HL-60 (cell line): ENCODE measurements at places on chromosomes 1 and 21.

DNA sequence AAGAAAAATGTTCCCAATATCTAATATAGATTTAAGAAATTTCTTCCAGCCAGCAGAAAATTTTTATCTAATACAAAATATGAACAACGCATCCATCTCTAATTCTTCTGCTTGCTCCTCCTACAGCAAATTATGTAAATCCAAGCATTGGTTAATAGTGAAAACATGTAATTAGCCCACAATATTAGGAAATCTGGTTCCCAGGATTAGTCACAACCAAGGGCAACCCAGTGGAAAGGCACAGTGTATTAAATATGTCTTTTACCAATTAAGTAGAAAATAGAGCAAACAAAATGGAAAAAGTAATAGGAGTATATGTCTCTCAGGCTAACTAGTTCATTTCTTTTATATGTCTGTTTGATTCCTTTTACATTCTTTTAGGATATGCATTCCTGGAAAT lies 59.4 kb upstream of the IFI44L start:
- DNase-seq, result no peak

- no peak for DNase-seq
Measured at GRCh38 chr1:214686497-214686896, 83.5 kb downstream of the CENPF start.

GRCh38 chr1:159832309-159832708 lies 5.6 kb downstream of the SLAMF8 start:
- no peak for DNase-seq

DNA sequence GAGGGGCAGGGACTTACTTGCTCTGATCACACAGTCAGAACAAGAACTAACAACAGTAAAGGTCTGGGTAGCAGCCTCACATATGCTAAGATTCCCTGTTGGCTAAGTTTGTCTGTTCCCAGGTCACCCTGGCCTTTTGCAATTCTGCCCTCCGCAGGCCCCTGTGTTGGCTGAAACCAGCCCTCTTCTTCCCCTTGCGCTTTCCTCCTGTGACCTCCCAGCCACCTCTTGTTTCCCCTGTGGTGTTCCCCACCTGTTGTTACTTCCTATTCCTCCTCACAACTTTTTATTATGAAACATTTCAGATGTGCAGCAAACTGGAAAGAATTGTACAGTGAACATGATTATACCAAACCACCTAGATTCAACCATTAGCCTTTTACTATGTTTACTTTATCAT lies 23.4 kb downstream of the MAPKAPK2 start:
- peak; percentile 93 for DNase-seq

DNA sequence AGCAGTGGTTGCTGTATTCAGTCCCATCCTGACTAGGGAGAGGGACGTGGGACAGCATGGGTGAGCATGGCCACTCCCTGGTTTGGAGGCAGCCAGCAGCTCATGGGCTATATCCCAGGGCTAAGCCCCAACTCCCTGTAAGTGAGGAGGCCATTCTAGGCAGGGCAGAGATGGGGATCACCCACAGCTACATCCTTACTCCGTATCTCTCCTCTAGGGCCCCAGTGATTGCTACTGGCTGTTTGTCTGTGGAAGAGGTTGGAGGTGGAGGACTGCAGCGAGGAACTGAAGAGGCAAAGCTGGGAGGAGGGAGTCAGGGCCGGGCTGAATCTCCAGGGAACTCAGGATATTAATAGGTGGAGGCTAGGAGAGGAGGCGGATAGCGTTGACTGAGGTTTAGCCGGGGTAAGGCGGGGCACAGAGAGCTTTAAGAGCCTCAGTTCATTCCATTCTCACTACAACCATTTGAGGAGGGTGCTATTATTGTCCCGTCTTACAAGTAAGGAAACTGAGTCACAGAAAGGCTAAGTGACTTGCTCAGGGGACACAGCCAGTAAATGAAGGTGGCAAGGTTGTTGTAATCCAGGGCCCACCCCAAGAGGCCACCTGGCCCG lies 6.8 kb downstream of the OLIG2 start:
- no peak for DNase-seq

DNA sequence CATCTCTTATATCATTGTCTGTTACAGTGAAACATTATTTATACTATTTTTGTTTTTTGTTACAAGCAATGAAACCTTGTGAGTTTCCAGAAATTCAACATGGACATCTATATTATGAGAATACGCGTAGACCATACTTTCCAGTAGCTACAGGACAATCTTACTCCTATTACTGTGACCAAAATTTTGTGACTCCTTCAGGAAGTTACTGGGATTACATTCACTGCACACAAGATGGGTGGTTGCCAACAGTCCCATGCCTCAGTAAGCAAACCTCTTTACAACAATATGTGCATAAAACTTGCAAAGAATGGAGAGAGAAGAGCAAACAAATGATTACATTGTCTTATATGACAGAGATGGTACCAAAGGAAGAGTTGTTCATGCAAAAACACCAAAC lies 22.4 kb downstream of the CFHR4 start:
- DNase-seq, result no peak

GRCh38 chr1:30890502-30891226 lies 17.9 kb downstream of the SDC3 start:
- no peak for DNase-seq

- DNase-seq, result no peak
Measured at GRCh38 chr1:53468374-53468773, 9.2 kb downstream of the DMRTB1 start.

GRCh38 chr1:9558271-9558945 lies 19.1 kb downstream of the SLC25A33 start:
- no peak for DNase-seq

GRCh38 chr1:12059226-12059625 lies 3.9 kb upstream of the TNFRSF8 start:
- no peak for DNase-seq

GRCh38 chr1:212283741-212284140 lies 1.5 kb upstream of the PPP2R5A start:
- no peak for DNase-seq

DNA sequence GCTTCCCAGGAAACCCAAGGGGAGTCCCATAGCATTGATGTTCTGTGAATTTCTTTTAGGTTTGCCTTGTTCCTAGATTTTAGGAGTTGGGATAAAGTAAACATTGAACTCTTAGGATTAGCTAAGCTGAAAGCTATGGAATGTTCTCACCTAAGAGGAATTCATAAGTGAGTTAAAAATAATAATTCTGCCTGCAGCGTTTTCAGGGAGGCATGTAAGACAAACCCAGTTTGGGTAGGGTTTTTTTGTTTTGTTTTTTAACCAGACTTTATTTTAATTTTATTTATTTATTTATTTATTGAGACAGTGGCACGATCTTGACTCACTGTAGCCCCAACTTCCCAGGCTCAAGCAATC lies 28.9 kb upstream of the CD101 start:
- DNase-seq, result no peak

DNA sequence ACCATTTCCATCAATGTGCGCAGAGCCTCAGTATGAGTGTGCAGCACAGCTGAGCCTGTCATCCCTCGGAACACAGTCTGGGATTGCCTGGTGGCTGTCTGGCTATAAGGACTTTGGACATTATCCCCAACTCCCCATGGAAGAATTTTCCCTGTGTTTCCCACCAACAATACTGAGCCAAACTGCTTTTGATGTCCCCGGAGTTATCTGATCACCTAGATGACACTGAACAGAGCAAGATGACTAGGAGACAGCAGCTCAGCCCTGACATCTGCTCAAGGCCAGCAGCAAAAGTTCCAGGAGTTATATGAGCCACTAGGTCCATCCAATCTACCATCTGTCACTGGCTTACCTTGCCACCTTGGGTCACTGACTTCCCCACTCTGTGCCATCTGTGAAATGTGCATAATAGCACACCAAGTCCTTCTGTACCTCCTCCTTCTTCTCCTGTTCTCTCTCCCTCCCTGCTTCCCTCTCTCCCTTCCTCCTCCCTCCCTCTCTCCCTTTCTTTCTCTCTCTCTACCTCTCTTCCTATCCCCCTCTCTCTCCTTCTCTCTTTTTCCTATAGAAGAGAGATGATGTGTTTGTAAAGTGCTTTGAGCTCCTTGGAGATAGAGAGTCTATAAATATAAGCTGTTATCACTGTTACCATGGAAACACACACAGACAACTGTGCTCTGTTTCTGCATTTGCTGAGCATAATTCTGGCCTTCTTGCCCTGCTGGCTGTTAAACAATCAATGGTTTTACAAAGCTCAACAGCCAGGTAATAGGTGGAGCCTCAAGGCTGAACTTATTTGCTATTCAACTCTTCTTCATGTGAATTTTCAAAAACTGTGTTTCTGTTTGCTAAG lies 19.7 kb upstream of the ATP1B1 start:
- no peak for DNase-seq

DNA sequence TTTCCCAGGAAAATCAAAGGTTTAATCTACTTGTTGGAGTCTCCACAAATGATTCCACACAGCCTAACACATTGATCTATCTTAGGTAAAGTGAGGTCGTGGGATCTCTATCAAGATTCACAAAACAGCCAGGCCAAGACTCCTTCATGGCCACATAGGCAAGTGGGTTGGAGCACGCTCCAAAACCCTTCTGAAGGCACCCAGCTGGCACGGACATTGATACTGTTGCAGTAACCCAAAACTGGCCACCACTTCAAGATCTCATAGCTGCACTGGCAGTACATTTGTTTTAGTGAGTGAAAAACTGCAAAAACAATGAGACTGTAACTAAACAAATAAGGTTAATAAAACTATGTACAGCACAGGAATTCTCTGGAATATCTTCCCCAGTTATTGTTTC lies 61.9 kb downstream of the COLGALT2 start:
- DNase-seq, result no peak

- no peak for DNase-seq
Measured at GRCh38 chr1:27884006-27884954, 11.9 kb downstream of the THEMIS2 start.

DNA sequence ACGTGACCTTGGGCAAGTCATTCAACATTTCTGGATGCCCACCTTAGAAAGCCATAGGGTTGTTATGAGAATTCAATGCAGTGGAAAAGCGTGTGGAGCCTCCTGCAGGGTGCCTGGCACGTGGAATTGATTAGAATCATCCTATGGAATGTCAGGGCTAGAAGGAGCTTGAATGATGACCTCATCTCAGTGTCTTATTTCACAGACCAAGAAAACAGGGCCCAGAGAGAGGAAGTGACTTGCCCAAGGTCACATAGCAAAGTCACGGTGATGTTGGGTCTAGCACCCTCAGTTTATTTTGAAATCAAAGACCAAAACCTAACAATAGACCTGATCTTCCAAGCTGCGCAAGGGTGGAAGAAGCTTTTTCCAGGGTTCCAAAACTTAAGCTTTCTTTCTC lies 6.0 kb downstream of the TRABD2B start:
- no peak for DNase-seq

DNA sequence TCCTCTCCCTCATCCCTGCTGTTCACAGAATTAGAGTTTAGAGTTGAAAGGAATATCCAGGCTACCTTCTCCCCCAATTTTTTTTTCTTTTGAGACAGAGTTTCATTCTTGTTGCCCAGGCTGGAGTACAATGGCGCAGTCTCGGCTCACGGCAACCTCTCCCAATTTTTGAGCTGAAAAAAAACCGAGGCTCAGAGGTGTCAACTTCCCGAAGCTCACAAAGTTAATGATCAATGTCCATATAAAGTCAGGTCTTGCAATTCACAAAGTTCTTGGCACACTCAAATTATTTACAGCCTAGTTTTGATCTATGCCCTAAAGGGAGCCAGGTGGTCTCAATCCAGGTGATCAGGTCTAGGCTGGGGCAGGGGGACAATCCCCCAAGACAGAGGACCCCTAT lies 797 bp upstream of the LEFTY1 start:
- DNase-seq, result no peak

DNA sequence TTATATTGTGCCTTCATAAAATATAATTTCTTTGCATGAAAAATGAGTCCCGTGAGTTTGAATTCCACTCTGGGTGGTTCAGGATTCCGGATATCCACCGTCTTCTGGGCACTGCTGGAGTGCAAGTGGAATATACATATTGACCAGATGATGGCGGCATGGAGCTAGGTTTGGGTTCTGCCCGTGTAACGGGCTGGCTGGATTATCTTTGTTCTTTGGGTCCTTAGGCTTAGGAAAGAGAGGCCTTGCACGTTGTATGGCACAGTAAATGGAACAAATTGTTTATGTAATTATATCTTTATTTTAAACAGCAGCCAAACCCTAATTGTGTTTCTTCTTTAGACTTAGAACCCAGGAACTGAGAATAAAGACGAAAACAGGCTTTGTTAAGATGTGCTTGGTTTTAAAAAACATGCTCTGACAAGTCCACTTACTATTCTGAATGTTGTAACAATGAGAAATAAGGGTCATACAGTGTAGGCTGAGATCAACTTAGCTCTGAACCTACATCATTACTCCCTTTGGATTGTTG lies 13.5 kb upstream of the ACBD6 start:
- peak; percentile 60 for DNase-seq

- no peak for DNase-seq
Measured at GRCh38 chr1:16976966-16977365, 3.5 kb downstream of the MFAP2 start.

DNA sequence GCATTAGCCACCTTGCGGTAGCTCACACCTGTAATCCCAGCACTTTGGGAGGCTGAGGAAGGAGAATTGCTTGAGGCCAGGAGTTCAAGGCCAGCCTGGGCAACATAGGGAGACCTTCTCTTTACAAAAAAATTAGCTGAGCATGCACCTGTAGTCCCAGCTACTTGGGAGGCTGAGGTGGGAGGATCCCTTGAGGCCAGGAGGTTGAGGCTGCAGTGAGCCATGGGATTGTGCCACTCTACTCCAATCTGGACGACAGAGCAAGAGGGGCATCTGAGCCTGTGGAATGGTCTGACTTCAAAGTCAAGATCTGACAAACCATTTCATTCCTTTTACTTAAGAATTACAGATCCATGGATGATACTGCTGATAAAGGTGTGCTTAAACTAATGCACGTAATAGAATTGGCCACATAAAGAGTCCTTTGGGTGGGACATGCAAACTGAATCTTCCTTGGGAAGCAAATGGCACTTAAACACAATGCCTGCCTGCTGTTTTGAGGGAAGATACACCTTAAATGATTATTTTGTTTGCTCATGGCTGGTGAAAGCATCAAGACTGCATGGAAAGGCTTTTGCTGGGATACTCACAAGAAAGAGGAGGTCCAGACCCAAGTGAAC lies 2.5 kb upstream of the TMEM201 start:
- no peak for DNase-seq

GRCh38 chr1:219732814-219733491 lies 120.0 kb upstream of the ZC3H11B start:
- DNase-seq, result no peak

- no peak for DNase-seq
Measured at GRCh38 chr1:206899717-206900116, 2.5 kb downstream of the IL24 start.
